T47D (cell line): ENCODE measurements at places on chromosomes 5 and 9.

- no peak for DNase-seq
Observed at GRCh38 chr5:8686707-8687106, 817.8 kb downstream of the MTRR start.

GRCh38 chr9:20528253-20528652 is 94.0 kb downstream of the MLLT3 start:
- DNase-seq: no peak

GRCh38 chr5:55338092-55338613 is 30.4 kb downstream of the MTREX start:
- DNase-seq: no peak

DNA sequence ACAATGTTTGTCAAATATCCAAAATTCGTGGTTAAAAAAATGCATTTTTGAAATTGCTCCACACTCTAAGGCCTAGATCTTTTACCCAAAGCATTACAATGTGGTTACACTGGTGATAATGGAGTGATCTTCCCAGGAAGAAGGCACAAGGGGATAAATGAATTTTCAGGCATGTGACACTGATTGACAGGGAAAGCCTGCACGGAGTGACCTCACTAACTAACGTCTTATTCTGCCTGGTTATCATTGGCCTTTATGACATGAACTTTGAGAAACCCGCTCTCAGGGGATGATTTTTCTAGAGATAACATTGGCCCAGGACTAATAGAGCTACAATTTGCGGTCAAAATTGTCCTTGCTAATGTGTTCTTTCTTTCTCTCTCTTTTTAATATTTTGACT is 137.6 kb downstream of the PRKACG start:
- no peak for DNase-seq

- no peak for DNase-seq
Observed at GRCh38 chr5:14266171-14266570, 123.0 kb downstream of the TRIO start.

DNA sequence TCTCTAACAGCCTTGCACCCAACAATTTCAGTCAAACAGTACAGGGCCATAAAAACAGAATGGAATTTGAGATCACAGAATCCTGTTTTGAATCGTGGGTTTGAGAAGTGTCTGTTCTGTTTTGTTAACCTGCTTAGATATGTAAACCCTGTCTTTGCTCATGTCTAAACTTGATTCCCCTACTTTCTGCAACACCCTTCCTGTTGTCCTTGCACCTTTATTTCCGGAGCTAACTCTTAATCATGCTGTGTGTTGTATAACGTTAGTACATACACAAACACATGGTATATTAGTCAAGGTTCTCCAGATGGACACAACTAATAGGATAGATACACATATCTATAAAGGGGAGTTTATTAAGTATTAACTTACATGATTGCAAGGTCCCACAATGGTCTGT is 2229.2 kb upstream of the C9orf72 start:
- DNase-seq: no peak

DNA sequence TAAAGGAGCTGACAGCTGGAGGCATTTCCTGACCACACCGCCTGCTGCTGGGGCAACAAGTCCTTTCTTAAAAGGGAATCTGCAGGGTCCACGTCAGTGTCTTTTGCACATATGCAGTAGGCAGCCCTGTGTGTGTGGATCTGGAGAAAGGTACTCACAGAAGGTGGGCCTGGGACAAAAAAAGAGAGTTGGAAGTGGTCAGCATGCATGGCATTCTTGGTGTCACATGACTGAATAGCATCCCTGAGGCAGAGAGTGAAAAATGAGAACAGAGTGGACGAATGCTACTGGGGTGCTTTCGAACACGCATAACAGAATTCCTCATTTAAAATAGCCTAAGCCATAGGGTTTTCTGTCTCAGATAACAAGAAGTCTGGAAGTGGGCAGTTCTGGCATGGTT is 47.0 kb downstream of the DNAJC21 start:
- no peak for DNase-seq

GRCh38 chr9:127067603-127068220 is 54.7 kb downstream of the ANGPTL2 start:
- DNase-seq: no peak

- DNase-seq: no peak
Observed at GRCh38 chr5:42970636-42971559, 69.2 kb downstream of the ANXA2R start.

GRCh38 chr9:76756941-76757673 is 7.1 kb upstream of the PCA3 start:
- DNase-seq: no peak

- DNase-seq: no peak
Observed at GRCh38 chr9:89409466-89409865, 88.4 kb downstream of the SEMA4D start.

- DNase-seq: no peak
Observed at GRCh38 chr9:85600675-85601263, 141.0 kb downstream of the AGTPBP1 start.

DNA sequence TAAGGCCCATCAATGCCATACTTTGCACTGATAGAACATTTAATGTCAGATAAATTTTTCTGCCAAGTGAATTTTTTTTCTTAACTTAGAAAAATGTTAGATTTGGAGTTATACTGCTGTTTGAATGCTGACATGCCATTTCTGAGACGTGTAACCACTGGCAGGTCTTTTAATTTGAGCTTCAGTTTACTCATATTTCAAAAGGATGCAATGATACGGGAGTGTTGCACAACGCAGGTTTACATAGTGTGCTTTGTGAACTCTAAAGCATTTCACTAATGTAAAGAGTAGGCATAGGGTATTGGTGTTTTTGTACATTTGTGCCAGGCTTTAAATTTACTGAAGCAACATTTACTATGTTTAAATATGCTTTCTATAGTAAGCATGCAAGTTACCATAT is 4.2 kb downstream of the ZBTB43 start:
- DNase-seq: no peak

DNA sequence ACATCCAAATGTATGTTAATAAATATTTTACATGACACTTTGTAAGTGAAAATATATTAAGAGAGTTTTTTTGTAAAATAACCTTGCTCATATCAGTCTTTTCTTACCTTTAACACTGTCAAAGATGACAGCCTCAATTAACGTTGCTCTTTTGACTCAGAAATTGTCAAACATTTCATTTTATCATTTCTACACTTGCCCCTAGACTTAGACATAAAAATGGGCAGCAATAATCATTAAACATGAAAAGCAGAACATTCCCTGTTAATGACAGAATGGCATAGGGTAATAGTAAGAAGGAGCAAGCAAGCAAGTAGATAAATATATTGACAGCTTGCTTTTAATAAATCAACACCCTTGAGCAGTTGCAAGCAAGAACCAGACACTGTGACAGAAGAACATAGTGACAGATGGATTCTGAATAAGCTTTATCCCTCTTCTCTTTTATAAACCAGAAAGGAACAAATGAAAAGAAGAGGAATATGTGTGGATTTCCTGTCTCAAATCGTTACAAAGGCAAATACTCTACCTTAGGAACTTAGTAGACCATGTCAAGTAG is 796.0 kb upstream of the CHD1 start:
- DNase-seq: no peak
